T-helper 9 cell (primary cell): ENCODE measurements at places on chromosomes 2 and 18.

DNA sequence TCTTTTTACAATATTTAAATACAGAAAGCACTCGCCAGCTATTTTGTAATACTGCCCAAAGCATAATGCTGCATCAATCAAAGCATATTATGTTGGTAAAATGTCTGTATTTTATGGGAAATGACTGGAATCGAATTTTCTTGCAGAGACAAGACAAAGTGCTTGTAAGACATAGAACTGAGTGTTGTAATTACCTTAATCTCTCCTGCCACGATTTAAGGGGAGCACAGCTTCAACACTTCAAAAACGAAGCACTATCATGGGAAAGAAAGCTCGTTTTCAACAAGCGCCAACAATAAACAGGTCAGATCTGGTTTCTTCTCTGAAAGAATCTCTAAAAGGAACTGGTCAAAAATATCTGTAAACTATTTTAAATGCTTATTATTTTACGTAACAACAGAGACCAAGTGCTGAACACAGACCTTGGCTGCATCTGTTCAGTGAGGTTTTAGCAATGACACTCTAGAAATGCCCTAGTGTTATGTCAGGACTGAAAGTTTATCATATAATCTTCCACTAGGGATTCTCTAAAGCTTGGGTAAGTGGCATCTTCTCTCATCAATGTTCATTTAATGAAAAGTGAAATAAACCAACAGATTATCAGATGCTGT is 19.0 kb downstream of the RND3 start:
- DNase-seq: no peak

DNA sequence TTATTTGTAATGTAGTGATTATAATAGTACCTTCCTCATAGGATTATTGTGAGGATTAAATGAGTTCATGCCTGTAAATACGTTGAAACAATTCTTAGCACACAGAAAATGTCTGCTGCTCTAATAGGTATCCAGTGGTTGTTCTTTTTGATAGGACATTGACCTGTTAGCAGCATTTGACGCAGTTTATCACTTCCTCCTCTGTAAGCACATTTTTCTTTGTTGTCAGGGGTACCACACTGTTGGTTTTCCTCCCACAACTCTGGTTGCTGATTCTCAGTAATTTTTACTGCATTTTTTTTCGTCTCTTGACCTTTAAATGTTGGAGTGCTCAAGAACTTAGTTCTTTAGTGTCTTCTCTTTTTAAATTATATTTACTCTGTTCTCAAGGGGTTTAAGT is 15.4 kb downstream of the PPM1B start:
- DNase-seq: no peak

DNA sequence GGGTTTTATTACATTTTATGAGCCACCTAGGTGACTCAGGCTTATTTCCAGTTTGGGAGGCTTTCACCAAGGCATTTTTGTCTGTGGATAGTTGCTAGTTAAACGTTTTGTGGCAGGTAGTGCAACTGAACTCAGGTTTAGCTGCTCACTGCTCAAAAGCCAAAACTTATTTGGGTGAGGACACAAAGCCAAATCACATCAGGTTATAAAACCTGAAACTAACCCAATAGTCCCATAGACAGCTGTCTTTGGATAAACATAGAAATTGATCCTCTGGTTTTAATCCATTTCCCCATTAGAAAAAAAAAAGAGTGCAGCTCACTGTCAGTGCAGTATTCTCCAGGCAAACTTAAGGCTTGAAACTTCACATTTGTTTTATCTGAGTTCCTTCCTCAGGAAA is 362.6 kb upstream of the TFPI start:
- DNase-seq: no peak

GRCh38 chr2:70160545-70160944 is 30.3 kb downstream of the C2orf42 start:
- no peak for DNase-seq

DNA sequence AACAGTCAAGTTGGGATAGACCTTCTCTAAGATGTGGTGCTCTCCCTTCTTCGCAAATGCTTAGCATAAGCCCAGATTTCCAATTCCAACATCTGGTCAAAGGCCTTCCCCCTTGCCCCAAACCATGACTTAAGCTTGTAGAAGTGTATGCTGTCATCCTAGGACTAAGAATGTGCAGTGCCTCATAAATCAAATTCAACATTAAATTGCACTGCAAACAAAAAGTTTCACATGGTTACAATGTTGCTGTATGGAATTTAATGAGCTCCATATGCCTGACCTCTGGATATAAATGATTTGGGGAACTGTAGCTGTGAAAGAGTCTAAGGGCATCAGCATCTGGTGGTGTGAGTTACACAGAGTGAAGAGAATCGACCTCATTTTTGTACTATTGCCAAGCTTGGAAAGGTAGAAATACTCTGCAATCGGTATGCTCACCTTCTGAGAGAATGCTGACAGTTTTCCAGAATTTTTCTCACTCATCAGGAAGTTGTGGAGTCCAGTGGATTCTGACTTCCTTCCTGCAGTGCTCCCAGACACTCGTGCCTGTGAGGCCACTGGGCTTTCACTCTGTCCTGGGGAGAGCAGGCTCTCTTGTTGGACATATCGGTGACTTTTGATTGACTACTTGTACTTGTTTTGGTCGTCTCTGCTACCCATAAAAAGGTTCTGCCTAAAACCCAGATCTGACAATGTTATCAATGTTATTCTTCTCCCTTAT is 40.6 kb downstream of the FASTKD2 start:
- no peak for DNase-seq

- no peak for DNase-seq
Observed at GRCh38 chr2:142478206-142478605, 347.4 kb upstream of the LRP1B start.

- no peak for DNase-seq
Observed at GRCh38 chr2:126858991-126859390, 39.7 kb upstream of the TEX51 start.

DNA sequence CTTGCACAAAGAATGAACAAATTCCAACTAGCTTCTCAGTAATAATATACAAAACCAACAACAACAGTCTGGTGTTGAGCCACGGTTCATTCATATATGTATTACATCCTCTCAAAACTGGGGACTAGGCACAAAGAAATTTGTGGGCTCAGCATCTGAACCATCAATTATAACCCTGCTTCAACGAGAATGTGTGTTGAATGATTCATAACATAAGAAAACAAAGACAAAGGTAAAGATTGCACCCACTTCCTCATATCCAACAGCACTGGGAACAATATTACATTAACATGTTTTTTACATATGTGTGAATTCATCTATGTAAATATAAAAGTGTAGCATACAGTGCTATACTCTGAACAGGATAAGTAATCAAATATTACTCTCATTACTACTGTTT is 144.8 kb downstream of the CDH2 start:
- no peak for DNase-seq

DNA sequence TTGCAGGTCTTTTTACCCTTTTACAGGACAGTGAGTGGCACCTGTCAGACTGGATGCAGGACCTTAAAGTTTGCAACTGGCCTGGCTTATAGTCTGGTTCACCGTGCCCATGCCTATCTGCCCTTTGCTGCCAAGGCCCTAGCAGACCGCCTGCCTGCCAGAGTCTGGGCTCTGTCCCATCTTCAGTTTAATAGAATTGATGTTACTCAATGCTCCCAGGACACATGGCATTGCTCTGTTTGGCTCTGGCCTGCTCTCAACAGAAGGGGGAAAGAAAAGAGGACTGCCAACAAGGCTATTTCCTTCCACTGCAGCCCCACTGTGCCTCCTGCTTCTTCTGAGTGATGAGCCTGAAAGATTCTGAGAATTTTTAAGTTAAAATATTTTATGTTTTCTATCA is 25.6 kb upstream of the TMEM178A start:
- no peak for DNase-seq

DNA sequence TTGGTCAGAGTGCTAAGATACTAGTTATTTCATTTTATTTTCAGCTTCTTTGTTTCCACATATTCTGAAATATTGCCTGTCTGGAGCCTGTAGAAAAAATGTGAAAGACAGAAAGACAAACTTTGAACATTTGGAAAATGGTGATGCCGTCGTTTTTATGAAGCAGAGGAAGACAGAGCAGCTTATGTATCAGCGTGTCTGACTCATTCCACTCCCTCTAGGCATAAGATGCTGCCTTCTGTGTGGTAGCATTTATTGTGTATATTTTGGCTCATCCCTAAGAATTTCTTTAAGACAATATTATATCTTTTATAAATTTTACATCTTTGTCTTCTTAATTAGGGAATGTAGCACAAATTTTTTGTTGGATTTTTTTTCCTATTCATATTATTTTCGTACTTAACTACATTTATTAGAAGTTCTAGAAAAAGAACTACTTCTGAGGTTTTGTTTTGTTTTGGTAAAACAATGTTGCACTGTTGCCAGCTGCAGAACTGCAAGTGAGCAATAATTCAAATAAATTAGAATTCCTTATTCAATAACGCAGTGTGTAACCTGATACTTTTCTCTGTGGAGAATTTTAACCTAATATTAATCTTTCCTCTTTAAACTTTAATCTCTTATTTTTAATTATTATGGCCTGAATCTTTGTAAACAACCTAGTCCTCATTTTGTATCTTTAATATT is 300.4 kb downstream of the ZNF407 start:
- no peak for DNase-seq

GRCh38 chr18:70362258-70362657 is 73.4 kb downstream of the SOCS6 start:
- no peak for DNase-seq

GRCh38 chr18:28768791-28769768 is 592.1 kb upstream of the CDH2 start:
- no peak for DNase-seq
